ENCODE measurements at places on chromosomes 5 and 9. TPM values are rescaled to one million over a fixed set of nuclear protein-coding genes. Genes with fewer than 3 reads are reported as not detected.

DNA sequence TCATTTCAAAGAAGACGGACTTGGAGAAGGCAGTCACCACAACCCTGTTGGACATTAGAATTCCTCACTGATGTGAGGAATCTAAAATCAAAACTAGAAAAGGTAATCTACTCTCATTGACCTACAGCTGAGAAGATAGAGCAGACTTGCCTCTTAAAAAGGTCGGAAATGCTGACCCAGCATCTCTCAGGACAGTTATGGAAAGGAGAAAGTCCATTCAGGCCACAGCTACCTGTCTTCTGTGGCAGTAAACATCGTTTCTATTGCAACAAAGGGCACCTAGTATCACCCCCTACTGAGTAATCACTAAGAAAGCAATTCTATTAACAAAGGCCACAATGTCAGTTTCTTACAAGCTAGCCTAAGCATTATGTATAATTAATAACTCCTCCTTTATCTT is 601.7 kb downstream of the PRELID2 start:
- DNase-seq, result no peak
- no peak overlapping the region for H3K4me3 ChIP-seq
- no peak overlapping the region for H3K27ac ChIP-seq
- no peaks in the 10 kb centered on the region for H3K27me3 ChIP-seq
- H3K36me3 ChIP-seq, result no peaks in the 10 kb centered on the region

- no peak for DNase-seq
- no peak overlapping the region for H3K27ac ChIP-seq
- no peaks in the 10 kb centered on the region for H3K4me1 ChIP-seq
- no peaks in the 10 kb centered on the region for H3K27me3 ChIP-seq
- no peaks in the 10 kb centered on the region for H3K36me3 ChIP-seq
Measured at GRCh38 chr5:81506900-81507588, 113.1 kb upstream of the ACOT12 start.

DNA sequence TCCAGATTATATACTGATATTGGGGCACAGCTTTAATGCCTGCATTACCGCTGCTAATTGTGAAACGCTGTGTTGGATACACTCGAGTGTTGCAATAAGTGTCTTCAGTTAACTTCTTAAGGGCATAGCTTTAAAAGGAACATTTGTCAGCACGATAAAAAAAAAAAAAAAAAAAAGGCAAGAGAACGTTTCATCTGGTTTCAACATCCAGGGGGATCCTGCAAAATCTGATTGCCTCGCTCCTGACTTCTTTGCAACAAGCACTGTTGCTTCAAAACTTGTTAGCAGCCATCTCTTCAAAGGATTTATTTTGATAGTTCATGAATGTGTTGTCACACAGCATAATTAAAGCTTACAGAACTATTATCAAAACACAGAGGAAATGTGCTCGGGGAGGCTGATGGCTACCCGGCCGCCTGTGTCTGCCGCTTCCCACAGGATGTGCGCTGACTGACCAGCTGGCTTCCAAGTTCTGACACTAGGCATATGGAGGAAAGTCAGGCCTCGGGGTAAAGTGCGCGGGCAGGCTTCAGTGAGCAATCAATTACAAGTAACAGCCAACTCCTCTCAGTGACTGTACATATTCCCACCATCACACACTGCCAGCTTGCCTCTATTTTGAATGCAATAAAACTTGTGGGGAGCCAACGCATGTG is 77.7 kb downstream of the EBF1 start:
- H3K27me3 ChIP-seq, result no peaks in the 10 kb centered on the region
- H3K4me1 ChIP-seq, result peaks cover 13% of the 10 kb centered on the region
- H3K4me3 ChIP-seq, result no peak overlapping the region

- H3K36me3 ChIP-seq, result no peaks in the 10 kb centered on the region
- DNase-seq, result no peak
- no peak overlapping the region for H3K4me3 ChIP-seq
- peaks cover 7% of the 10 kb centered on the region for H3K4me1 ChIP-seq
- no peaks in the 10 kb centered on the region for H3K27me3 ChIP-seq
Measured at GRCh38 chr5:88934439-88934838, 51.5 kb upstream of the MEF2C start.

- no peak overlapping the region for H3K27ac ChIP-seq
- H3K36me3 ChIP-seq, result peaks cover 47% of the 10 kb centered on the region
- DNase-seq, result no peak
- peaks cover 63% of the 10 kb centered on the region for H3K4me1 ChIP-seq
Measured at GRCh38 chr5:154196281-154196680, 5.7 kb downstream of the GALNT10 start.

DNA sequence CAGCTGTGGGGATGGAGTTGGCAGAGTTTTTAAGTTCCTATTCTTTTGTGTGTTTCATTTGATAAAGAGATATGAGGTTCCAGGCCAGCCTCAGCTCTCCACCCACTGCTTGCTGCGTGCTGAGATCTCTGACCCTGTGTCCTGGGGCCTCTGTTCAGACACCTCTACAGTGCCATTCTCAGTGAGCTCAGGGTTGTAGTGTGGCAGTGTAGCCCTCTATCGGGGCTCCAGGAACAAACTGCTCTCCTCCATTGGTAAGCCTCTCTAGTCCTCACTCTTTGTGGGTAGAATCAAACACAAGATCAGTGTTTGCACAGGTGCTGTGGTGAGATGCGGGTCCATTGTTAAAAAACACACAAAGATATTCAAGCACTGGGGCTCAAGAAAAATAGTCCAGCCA is 386.6 kb upstream of the RPS23 start:
- DNase-seq, result no peak
- peaks cover 20% of the 10 kb centered on the region for H3K4me1 ChIP-seq
- H3K27me3 ChIP-seq, result no peaks in the 10 kb centered on the region
- no peak overlapping the region for H3K4me3 ChIP-seq

DNA sequence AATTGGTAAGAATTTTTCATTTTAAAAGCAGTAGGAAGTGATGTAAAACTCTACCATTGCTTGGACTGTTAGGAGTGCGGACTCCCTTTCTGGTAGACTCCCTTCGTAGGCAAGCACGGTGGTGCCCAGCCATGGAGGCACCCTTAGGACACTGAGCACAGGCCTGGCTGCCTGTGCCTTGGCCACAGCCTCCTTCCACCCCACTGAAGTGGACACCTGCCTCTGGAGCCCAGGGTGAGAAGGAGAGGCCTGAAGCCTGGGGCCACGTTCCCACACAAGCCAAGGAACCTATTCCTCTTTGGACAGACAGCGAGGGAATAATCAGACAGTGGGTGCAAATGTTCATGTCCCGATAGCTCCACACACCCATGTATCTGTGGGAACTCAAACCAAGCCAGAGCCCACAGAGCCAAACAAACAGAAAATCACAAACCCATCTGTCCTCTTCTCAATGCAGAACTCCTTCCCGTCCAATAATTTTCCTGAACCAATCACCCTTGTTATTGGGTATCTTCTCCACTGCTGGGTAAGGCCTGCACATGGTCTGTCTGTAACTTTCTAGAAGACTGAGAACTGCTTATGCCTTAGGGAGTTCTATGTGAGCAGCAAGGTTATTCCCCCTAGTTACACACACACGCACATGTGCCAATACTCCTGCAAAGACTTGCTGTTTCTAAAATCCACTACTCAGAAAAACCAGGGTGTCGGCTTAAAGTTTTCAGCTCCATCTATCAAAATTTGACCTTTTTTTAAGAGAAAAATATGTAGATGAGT is 45.2 kb downstream of the UBE2QL1 start:
- H3K27ac ChIP-seq, result no peak overlapping the region
- H3K27me3 ChIP-seq, result no peaks in the 10 kb centered on the region

- H3K27ac ChIP-seq, result no peak overlapping the region
- H3K36me3 ChIP-seq, result no peaks in the 10 kb centered on the region
- no peak overlapping the region for H3K4me3 ChIP-seq
- no peaks in the 10 kb centered on the region for H3K4me1 ChIP-seq
Measured at GRCh38 chr9:132869266-132869665, 8.8 kb downstream of the AK8 start.

DNA sequence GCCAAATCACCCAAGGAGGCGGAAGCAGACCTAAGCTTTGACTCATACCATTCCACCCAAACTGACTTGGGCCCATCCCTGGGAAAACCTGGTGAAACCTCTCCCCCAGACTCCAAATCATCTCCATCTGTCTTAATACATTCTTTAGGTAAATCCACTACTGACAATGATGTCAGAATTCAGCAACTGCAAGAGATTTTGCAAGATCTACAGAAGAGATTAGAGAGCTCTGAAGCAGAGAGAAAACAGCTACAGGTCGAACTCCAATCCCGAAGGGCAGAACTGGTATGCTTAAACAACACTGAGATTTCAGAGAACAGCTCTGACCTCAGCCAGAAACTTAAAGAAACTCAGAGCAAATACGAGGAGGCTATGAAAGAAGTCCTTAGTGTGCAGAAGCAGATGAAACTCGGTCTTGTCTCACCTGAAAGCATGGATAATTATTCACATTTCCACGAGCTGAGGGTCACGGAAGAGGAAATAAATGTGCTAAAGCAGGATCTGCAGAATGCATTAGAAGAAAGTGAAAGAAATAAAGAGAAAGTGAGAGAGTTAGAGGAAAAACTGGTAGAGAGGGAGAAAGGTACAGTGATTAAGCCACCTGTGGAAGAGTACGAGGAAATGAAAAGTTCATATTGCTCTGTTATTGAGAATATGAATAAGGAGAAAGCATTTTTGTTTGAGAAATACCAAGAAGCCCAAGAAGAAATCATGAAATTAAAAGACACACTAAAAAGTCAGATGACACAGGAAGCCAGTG is 15.8 kb upstream of the TTC23L start:
- no peaks in the 10 kb centered on the region for H3K4me1 ChIP-seq
- no peaks in the 10 kb centered on the region for H3K27me3 ChIP-seq

SLC1A3 gene
- total RNA-seq, result 62.0 TPM

PTPRD gene
- total RNA-seq, result not detected
